ENCODE measurements at places on chromosomes 13 and 19.

GRCh38 chr19:6424939-6425731, 524 bp upstream of the KHSRP start:
- peak; percentile 98 for DNase-seq

- DNase-seq: no peak
Observed at GRCh38 chr19:57389194-57389729, 392 bp upstream of the ZNF548 start.

DNA sequence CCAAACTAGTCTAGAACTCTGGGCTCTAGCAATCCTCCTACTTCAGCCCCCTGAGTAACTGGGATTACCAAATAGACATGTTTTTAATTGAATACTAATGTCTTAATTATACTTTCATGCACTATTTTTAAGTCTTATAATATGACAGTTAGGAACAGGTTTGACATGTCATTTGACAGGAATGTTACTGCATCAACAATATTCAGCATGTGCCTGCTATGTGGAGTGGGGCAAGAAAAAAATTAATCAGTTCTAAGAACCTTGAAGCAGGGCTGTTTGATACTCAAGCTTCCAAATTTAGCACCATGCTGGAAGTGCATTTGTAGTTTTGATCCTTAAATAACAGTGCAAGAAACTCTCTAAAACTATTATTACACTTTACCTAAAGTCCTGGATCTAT, 265.3 kb downstream of the MZT1 start:
- DNase-seq: no peak

DNA sequence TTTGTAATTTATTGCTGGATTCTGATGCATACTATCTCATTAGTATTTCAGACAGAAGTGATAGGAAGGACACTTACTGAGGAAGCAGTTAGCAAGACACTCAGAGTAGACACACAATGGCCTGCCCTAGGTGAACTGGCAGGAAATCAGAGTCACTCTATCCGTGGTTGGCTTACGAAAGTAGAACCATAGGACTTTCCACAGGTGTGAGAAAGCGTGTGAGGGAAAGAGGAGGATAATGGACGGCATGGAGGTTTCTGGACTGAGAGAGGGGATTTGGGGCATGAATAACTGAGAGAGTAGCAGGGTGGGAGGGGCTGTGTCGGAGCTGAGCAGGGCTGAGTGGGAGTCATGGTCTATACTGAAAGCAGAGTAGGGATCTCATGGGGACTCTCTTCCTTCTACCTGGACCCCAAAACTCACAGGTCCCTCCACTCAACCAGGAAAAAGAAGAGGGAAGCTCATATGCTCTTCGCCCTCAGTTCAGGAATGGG, 18.7 kb upstream of the EID2 start:
- no peak for DNase-seq

GRCh38 chr19:533364-534058, 2.0 kb downstream of the CDC34 start:
- DNase-seq: no peak

- DNase-seq: peak; percentile 49
Observed at GRCh38 chr19:2722541-2723344, 1.6 kb upstream of the DIRAS1 start.

DNA sequence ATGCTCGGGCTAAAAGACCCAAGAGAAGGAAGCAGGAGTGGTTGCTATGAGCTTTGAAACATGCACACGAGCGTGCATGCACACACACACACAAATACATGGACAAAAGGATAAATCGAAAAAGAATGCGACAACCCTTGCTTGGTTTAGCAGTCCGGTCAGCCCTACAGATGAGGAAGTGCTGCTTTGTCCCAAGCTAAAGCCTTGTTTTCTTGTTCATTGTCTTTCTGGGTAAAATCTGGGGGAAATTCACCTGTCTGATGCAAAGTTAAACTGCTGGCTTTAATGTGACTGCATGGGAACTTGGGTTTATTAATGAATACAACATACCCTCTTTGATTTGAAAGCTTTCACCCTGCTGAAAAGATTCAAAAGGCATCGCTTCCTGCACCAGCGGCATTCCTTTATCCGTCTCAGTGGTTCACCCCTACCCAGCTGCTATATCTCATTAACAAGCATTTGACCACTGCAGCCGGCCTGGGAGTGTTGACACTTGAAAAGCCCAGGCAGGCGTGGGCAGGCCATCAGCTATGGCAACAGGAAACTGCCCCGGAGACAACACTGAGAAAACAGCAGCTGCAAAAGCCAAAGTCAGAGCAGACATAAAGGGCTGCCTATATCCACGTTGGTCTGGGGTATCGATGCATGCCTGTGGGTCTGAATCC, 301.7 kb downstream of the NDFIP2 start:
- no peak for DNase-seq

Data from GOT3 (cell line).